Activated CD4-positive, alpha-beta T cell treated with anti-CD3 and anti-CD28 coated beads for 4 hours (primary cell): ENCODE measurements at places on chromosomes 2 and 18.
A peak's percentile ranks its signal among the peaks of the same experiment; 100 is the strongest.

- DNase-seq: no peak
Measured at GRCh38 chr2:2942225-2942624, 435.4 kb downstream of the EIPR1 start.

DNA sequence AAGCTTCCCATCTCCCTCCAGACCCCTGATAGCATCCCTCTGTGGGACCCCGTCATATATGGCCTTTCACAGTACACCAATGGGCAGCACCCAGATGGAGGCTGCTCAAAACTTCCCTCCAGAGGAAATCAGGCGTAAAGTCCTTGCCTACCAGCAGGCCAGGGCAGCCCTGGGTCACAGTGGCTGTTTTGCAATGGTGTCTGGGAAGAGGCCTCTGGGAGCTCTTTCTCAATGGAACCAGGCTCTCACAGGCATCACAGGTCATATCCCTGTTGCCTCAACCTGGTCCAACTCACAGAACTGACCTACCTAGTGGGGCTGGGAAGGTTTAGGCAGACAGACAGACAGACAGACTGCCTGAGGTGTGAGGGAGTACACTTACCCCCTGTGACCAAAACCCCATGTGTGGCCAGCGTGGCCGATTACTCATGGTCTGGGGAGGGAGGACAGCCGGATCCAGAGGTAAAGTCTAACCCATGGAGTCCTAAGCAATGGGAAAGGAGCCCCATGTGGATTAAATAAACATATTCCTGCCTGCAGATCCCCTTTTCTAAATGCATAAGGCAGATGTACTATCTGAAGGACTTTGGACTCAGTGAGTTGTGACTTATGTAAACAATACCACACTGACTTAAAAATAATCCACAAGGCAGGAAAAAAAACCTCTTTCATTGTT lies 58.2 kb downstream of the BCL2L11 start:
- no peak for DNase-seq

- no peak for DNase-seq
Measured at GRCh38 chr18:58407263-58407648, 221.6 kb downstream of the ALPK2 start.

GRCh38 chr2:234796045-234796591 lies 155.7 kb upstream of the SH3BP4 start:
- no peak for DNase-seq

- no peak for DNase-seq
Measured at GRCh38 chr2:110205660-110206455, 1.0 kb upstream of the NPHP1 start.

GRCh38 chr2:231123362-231123898 lies 1.4 kb downstream of the HTR2B start:
- no peak for DNase-seq

GRCh38 chr2:232333361-232334135 lies 45.0 kb upstream of the ALPP start:
- DNase-seq: no peak

DNA sequence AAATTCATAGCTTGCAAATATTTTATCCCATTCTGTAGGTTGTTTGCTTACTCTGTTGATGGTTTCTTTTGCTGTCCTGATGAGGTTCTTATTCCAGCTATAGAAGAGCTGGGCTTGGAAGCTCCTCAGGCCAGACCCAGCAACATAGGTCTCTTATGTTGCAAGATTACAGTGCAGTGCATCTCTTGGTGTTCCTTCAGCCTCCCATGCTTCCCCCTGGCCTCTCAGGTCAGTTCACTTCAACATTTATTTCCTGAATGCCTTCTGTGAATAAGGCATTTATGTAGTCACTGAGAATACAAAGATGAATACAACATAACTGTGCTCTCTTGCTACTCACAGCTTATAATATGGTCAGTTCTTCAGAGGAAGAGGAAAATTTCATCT lies 179.0 kb upstream of the SLC39A10 start:
- no peak for DNase-seq

DNA sequence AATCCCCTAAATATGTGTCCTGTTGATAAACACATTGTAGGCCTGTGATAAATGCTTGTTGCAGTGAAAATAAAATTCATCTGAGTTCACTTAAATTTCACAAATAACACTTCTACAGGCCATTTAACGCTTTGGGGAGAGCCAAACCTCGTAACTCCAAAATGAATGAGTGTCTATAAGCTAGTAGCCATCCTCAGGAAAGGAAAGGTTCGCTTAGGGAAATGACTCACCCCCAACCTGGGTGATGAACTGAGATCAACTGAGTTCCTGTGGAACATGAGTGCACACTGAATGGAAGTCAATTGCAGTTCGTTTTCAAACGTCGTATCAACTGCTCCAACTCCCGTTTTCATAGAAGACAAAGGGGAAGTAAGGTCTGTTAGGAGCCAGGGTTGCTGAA lies 527.6 kb upstream of the ID2 start:
- no peak for DNase-seq

DNA sequence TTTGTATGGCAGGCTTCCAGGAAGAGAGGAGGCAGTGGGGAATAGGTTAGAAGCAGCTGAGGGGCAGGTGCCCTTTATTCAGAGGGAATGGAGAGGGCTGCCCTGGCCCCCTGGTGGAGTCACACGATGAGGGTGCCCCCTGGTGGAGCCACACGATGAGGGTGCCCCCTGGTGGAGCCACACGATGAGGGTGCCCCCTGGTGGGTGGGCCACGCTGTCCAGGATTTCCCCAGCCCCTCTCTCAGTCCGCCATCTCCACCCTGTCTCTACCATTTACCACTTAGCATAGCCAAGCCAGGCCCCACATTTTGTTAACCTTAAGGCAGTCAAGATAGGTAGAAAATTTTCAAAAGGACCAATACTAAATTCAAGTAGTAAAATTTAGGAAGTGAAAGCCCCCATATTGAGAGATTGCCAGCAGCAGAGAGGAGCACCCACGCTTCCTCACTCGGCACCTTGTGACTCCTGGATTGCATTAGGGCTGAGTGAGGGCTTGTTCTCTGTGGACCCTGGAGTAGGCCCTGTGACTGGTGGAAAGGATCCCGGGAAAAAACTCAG lies 10.4 kb upstream of the FAM228A start:
- DNase-seq: peak; percentile 18

- no peak for DNase-seq
Measured at GRCh38 chr2:118569876-118570535, 277.4 kb downstream of the EN1 start.

- no peak for DNase-seq
Measured at GRCh38 chr2:176234156-176234555, 35.1 kb upstream of the MTX2 start.

- DNase-seq: no peak
Measured at GRCh38 chr2:104443145-104443544, 410.8 kb upstream of the POU3F3 start.

- DNase-seq: no peak
Measured at GRCh38 chr2:182207049-182207746, 219.6 kb downstream of the PDE1A start.

- DNase-seq: no peak
Measured at GRCh38 chr2:240428245-240428644, 7.2 kb upstream of the GPC1 start.

DNA sequence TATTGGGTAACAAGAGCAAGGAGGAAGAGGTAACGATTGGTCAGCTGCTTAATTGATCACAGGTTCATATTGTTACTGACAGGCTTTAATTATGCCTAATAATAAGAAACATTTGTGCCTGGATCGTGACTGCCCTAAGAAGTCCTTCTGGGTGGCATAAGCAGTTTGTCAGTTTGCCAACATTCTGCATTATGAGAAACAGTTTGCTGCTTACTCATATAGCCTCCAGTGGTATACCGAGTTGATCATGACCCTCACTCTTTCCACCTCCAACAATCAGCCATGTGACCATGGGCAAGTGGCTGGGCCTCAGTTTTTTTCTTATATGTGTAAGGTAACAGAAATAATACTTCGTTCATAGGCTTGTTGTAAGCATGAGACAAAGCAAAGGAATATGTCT lies 96.6 kb upstream of the CABLES1 start:
- DNase-seq: no peak

GRCh38 chr2:130894326-130894942 lies 57.7 kb downstream of the ARHGEF4 start:
- no peak for DNase-seq

DNA sequence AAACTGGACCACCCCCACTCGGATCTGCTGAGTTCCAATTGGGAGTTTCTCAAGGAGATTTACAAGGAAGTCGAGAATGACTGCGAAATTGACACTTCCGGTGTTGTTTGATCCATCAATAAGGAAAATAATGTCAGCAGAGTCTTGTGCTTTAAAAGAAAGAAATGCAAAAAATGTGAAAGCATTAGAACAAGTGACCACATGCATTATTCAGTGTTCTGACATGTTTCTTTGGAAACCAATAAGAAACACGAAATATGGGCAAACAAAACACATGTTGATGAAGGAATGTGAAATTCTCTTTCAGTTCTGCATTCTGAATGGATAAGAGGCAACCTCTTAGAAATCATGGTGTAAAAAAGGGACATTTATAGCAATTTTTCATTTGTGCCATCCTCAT lies 25.9 kb downstream of the COL6A3 start:
- DNase-seq: no peak

- no peak for DNase-seq
Measured at GRCh38 chr2:205682971-205683501, 735 bp downstream of the NRP2 start.

GRCh38 chr2:168907940-168908662 lies 7.0 kb downstream of the G6PC2 start:
- no peak for DNase-seq

GRCh38 chr2:202249521-202250253 lies 11.3 kb upstream of the SUMO1 start:
- no peak for DNase-seq

DNA sequence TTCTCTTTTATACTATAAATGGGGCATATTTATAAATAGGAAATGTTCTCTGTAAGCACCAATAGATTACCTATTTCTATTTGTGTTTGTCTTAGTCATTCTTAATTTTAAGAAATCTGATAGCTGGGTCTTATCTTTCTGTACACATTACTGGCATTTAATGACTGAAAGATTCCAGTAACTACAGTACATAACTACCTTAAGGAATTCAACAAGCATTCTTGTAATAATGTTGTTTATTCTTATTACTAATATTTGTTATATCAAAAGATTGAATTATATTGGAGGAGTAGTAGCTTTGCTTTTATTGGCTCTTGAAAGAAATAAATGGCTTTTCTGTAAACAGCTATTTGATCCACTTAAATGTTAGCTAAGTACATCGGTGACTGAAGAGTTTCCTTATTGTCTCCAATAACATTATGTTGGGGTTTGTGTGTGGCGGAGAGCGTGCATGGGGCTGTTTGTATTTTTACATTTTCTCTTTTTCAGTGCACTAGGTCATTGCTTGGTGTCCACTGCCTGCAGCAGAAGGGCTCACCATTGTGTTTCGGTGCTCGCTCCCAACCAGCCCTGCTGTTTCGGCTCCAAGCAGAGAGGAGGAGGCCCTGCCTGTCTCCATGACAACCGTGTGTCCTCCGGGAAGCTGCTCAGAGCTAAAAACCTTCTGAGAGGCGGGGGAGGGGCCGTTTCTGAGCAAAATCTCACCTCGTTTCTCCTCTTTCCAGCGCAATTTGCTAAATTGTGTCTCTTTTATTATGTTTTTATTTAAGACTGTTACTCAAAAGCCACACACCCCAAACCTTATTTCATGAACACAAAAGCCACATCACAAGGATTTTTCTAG lies 112.5 kb upstream of the SLC38A11 start:
- no peak for DNase-seq

DNA sequence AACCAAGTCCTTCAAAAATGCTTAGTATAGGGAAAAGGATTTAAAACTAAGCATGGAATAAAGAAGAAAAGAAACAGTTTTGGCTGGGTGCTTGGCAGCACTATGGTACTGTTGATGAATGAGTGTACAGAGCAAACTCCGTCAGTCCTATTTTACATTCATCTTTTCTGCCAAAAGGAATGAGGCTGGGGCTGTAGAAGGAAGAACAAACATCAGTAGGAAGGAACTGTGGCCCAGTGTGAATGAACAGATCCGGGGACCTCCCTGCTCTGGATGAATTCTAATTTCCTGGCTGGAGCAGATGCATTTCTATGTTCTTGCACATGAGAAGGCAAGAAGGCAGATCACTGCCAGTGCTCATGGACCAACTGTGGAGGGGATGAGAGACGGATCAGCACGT lies 474.0 kb upstream of the MEIS1 start:
- DNase-seq: no peak

DNA sequence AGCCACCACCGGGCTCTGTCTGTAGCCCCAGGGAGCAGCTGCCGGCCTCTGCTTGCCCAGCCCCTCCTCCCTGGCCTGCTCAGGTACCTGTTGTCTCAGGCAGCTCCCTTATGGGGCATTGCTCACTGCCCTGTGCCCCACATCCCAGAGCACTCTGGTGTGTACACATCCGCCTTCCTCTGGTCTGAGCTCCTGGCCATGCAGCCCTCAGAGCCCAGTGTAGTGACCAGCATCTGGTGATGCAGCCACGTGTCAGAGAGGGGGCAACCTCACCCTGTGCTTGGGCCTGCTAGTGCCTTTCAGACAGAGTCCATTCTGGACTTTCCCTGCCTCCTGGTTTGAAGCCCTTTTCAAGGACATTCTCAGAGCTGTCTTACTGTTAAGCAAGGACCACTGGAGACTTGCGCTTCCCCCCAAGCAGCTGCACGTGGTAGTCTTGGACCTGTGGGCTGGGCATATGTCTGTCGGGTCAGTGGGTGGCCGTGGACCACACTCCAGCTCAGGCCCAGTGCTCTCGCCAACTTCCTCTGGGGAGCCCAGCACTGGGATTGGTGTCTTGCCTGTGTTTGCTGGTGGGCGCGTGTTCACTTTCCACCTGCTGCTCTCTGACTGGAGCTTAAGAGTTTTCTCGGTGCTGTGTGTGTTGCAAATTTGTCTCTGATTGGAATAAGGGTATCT lies 30.7 kb downstream of the DGKD start:
- DNase-seq: no peak

- no peak for DNase-seq
Measured at GRCh38 chr2:187383043-187383800, 64.8 kb downstream of the CALCRL start.

- no peak for DNase-seq
Measured at GRCh38 chr18:72833471-72833870, 34.3 kb downstream of the NETO1 start.

DNA sequence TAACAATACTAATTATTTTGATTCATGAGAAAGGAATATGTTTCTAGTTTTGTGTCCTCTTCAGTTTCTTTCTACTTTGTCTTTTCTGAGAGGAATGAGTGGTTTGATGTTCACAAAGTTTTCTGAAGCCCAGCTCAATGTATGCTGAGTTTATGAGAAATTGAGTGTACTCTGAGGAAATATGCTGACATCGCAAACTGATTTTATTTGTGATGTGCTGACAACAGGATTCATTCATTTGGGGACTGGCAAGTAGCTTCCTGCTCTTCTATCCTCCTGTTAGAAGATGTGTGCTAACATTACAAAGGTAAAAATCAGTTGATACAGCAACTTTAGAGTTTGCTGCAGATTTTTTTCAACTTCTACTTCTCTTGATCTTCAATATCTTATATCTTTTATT lies 403.2 kb upstream of the CDH19 start:
- no peak for DNase-seq

DNA sequence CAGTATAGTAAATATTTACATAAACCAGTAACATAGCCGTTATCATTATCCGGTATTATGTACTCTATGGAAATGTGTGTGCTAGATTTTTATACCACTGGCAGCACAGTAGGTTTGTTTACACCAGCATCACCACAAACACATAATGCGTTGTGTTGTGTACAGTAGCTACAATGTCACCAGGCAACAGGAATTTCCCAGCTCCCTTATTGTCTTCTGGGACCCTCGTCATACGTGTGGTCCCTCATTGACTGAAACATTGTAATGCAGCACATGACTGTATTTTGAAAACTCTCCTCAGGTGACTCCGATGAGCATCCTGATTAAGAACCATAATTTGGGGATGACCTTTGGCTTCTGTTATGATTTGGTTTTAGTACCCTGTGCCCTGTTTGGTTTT lies 31.3 kb downstream of the EHD3 start:
- DNase-seq: no peak
